ENCODE measurements at places on chromosomes 5 and 9.

DNA sequence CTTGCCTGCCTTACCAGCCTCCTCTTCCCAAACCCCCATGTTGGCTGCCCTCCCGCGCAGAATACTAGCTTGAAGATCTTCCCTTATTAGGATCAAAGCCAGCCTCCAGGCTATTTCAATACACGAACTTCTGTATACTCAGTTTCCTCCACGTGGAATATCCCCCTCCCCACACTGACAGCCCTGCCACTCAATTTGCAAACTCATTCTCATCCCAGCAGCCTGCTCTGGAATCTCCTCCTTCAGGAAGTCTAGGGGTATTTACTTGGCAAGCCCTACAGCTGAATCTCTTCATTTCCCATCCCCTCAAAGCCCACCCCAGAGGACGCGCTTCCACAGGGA is 157.0 kb upstream of the SMIM23 start:
- H3K4me1 ChIP-seq = peaks cover 3% of the 10 kb centered on the region
- no peak for DNase-seq
- H3K36me3 ChIP-seq = no peaks in the 10 kb centered on the region
- H3K27me3 ChIP-seq = peaks cover 31% of the 10 kb centered on the region
- H3K4me3 ChIP-seq = no peak overlapping the region

- H3K4me3 ChIP-seq = no peak overlapping the region
- no peaks in the 10 kb centered on the region for H3K4me1 ChIP-seq
Observed at GRCh38 chr5:32991421-32991815, 280.3 kb downstream of the NPR3 start.

GRCh38 chr5:73606206-73606753 is 19.7 kb upstream of the ARHGEF28 start:
- no peak overlapping the region for H3K4me3 ChIP-seq
- peaks cover 14% of the 10 kb centered on the region for H3K27me3 ChIP-seq
- peaks cover 3% of the 10 kb centered on the region for H3K36me3 ChIP-seq
- H3K27ac ChIP-seq = no peak overlapping the region

DNA sequence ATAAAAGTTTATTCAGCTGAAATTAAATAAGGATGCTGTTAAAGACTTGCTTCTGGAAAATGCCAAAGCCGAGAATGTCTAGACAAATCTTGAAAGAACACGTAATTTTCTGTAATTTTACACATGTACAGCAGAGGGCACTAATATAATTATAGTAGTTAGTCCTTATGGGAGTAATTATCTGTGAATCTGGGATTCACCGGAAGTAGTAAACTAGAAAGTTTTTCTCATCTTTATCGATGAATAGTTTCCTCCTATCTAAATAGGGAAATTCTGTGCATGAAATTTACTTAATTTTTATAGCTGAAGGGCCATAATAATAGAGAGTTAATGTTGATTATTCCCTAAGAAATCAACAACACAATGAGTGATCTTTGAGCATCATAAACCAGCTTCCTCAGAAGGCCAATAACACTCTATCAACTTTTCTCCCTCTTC is 18.4 kb upstream of the CNTLN start:
- no peak for DNase-seq
- no peak overlapping the region for H3K4me3 ChIP-seq
- H3K27ac ChIP-seq = no peak overlapping the region
- no peaks in the 10 kb centered on the region for H3K36me3 ChIP-seq
- H3K4me1 ChIP-seq = no peaks in the 10 kb centered on the region
- peaks cover 3% of the 10 kb centered on the region for H3K27me3 ChIP-seq

DNA sequence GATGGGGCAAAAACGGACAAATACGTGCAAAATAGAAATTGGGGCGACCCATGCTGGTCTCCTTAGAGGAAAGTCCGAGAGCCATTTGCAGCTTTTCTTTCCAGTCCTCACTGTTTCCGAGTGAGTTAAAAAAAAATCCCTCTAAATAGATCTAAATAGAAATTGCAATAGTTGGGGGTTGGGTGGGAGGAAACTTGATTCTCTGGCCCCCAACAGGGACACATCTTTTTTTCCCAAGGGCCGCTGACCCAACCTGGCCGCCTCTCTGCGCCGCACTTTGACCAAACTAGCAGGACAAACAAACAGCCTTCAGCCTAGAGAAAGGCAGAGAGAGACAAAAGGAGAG is 2.8 kb upstream of the NKX2-5 start:
- H3K4me1 ChIP-seq = peaks cover 46% of the 10 kb centered on the region
- peak overlapping the region; percentile 76 for H3K27ac ChIP-seq
- peak overlapping the region; percentile 32 for H3K4me3 ChIP-seq
- DNase-seq = no peak
- no peaks in the 10 kb centered on the region for H3K36me3 ChIP-seq

DNA sequence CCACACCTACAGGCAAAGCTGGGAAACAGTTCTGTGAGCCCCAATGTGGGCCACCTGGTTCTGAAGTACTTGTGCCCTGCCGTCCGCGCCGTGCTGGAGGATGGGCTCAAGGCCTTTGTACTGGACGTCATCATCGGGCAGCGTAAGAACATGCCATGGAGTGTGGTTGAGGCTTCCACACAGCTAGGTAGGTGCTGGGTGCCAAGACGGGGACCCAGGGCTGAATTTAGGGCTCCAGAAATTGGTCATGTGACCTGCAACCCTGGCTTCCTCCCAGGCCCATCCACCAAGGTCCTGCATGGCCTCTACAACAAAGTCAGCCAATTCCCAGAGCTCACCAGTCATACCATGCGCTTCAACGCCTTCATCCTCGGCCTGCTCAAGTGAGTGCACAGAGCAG is 46.9 kb upstream of the TESK1 start:
- no peaks in the 10 kb centered on the region for H3K27me3 ChIP-seq
- H3K4me1 ChIP-seq = peaks cover 8% of the 10 kb centered on the region
- no peak overlapping the region for H3K27ac ChIP-seq
- DNase-seq = no peak

GRCh38 chr5:171783051-171783450 is 2.6 kb upstream of the SMIM23 start:
- peaks cover 17% of the 10 kb centered on the region for H3K27me3 ChIP-seq
- no peak overlapping the region for H3K4me3 ChIP-seq
- DNase-seq = no peak
- no peaks in the 10 kb centered on the region for H3K4me1 ChIP-seq
- H3K27ac ChIP-seq = no peak overlapping the region
- H3K36me3 ChIP-seq = no peaks in the 10 kb centered on the region

GRCh38 chr5:54360089-54360488 is 49.7 kb upstream of the ARL15 start:
- peaks cover 8% of the 10 kb centered on the region for H3K4me1 ChIP-seq
- H3K27me3 ChIP-seq = peaks cover 19% of the 10 kb centered on the region
- no peak overlapping the region for H3K4me3 ChIP-seq
- H3K36me3 ChIP-seq = peaks cover 3% of the 10 kb centered on the region
- no peak for DNase-seq

DNA sequence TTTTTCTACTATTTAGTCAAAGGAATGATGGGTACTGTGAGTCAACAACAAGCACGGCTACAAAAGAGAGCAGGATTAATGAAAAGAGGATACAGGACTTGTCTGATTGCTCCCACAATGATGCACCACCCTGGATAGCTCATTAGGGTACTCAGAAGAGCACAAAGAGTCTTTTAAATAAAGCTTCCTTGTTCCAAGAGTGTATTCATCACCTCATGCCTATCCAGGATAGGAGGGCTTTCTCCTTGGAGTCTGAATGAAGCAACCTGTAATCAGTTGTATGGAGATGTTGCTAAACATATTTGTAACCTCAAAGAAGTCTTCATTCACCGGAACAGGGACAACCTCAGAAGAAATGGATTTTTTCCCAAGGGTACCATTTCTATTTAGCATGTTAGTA is 219.5 kb upstream of the TMEM161B start:
- no peak for DNase-seq
- peaks cover 23% of the 10 kb centered on the region for H3K27me3 ChIP-seq
- no peaks in the 10 kb centered on the region for H3K4me1 ChIP-seq
- H3K27ac ChIP-seq = no peak overlapping the region
- H3K36me3 ChIP-seq = no peaks in the 10 kb centered on the region

DNA sequence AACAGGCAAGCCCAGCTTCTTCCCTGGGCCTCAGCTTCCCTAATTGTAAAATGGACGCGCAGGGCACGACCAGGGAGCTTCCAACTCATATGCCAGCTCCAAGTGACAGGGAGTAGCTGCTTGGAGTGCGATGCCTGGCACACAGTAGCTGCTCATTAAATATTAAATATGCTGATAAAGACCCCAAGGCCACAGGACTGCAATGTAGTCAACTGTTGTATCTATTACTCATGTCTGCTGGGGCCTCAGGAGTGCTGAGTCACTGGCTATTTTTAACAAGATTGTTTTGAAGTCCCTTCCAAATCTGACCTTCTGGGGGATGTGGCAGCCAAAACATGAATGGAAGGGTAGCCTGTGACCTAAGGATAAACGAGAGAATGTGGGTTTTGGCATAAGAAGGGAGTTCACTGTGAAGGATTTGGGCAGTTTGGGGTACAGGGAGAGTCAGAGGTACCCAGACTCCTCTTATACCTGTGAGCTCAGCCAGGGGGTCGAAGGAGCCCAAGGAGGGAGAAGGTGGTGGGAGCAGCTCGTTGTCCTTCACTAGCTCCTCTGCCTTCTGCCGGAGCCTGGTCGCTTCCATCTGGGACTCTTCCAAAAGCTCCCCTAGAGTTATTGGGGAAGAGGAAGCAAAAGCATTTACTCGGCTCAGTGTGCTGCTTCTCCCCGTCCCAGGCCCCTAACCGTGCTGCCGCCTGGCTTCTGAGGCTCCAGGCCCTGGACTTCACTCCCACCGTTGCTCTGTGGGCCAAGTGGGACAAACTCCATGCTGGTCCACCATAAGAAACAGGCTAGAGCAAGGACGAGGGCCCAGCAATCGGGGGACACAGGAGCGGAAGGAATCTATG is 17.5 kb downstream of the TNIP1 start:
- no peaks in the 10 kb centered on the region for H3K27me3 ChIP-seq
- peaks cover 92% of the 10 kb centered on the region for H3K36me3 ChIP-seq

DNA sequence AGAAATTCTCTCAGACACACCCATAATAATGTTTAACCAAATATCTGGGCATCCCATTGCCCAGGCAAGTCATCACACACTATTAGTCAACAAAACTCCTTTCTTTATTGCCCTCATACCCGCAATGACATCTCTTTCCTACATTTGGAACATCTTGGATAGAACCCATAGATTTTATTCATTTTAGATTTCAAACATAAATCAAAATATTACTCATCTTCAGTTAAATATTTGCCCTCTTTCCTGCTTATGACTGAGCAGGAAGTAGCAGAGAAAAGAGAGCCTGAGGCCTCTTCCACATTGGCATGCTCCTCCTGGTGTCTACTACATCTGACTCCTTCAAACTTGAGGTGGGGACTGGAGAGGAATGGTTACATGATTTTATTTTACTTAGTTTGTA is 592.0 kb downstream of the CHSY3 start:
- H3K4me1 ChIP-seq = no peaks in the 10 kb centered on the region
- H3K4me3 ChIP-seq = no peak overlapping the region
- no peaks in the 10 kb centered on the region for H3K27me3 ChIP-seq
- no peaks in the 10 kb centered on the region for H3K36me3 ChIP-seq
- no peak for DNase-seq

- H3K27ac ChIP-seq = no peak overlapping the region
- H3K4me1 ChIP-seq = peaks cover 26% of the 10 kb centered on the region
- H3K27me3 ChIP-seq = no peaks in the 10 kb centered on the region
- no peak for DNase-seq
Observed at GRCh38 chr9:124376329-124376728, 38.9 kb downstream of the PSMB7 start.

GRCh38 chr5:176427971-176428370 is 11.6 kb upstream of the CLTB start:
- peaks cover 7% of the 10 kb centered on the region for H3K27me3 ChIP-seq
- DNase-seq = no peak
- H3K4me1 ChIP-seq = no peaks in the 10 kb centered on the region
- no peak overlapping the region for H3K4me3 ChIP-seq

GRCh38 chr5:78345485-78345884 is 14.9 kb upstream of the SCAMP1 start:
- no peak overlapping the region for H3K4me3 ChIP-seq
- peaks cover 7% of the 10 kb centered on the region for H3K27me3 ChIP-seq
- H3K27ac ChIP-seq = no peak overlapping the region
- DNase-seq = no peak

DNA sequence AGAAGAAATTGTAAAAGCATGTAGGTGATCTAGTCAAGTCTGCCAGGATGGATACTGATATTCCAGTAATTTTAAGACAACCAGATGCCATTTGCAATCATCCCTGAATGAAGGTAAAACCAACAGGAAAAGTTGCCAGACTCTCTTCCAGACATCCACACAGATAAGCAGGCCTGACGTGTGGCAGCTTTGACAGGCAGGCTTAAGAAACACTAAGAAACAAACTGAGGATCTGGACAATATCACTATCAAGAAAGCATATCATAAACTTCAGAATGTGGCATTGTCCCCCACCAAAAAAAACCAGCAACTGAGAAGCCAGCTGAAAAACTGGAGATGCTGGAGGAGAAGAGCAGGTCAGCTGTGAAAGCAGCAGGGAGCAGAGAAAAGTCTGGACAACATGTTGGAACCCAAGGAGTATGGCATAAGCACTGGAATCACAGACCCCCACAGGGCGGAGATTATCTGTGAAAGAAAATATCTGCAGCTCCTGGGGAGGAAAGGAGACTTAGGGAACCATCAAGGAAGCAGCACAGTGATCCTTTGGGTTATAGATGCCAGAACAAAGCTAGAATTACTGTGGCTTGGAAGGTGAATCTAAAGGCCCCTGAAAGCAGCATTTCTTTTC is 307.0 kb downstream of the CWC27 start:
- DNase-seq = no peak
- H3K4me1 ChIP-seq = peaks cover 27% of the 10 kb centered on the region
- no peaks in the 10 kb centered on the region for H3K27me3 ChIP-seq
- H3K27ac ChIP-seq = no peak overlapping the region
- no peaks in the 10 kb centered on the region for H3K36me3 ChIP-seq

- H3K4me1 ChIP-seq = no peaks in the 10 kb centered on the region
- H3K27ac ChIP-seq = no peak overlapping the region
- H3K27me3 ChIP-seq = peaks cover 8% of the 10 kb centered on the region
Observed at GRCh38 chr9:75186767-75187380, 98.6 kb downstream of the OSTF1 start.

- no peak overlapping the region for H3K27ac ChIP-seq
- DNase-seq = no peak
- no peaks in the 10 kb centered on the region for H3K4me1 ChIP-seq
- no peaks in the 10 kb centered on the region for H3K36me3 ChIP-seq
- H3K4me3 ChIP-seq = no peak overlapping the region
Observed at GRCh38 chr9:34310215-34310614, 18.9 kb downstream of the KIF24 start.

GRCh38 chr5:68288707-68289134 is 73.2 kb downstream of the PIK3R1 start:
- H3K27ac ChIP-seq = peak overlapping the region; percentile 62
- peaks cover 17% of the 10 kb centered on the region for H3K36me3 ChIP-seq
- no peak for DNase-seq
- peaks cover 40% of the 10 kb centered on the region for H3K4me1 ChIP-seq
- H3K27me3 ChIP-seq = no peaks in the 10 kb centered on the region
- peak overlapping the region; percentile 83 for H3K4me3 ChIP-seq

- peaks cover 14% of the 10 kb centered on the region for H3K36me3 ChIP-seq
- no peaks in the 10 kb centered on the region for H3K27me3 ChIP-seq
- peaks cover 31% of the 10 kb centered on the region for H3K4me1 ChIP-seq
- no peak overlapping the region for H3K27ac ChIP-seq
- no peak overlapping the region for H3K4me3 ChIP-seq
Observed at GRCh38 chr5:98906756-98907355, 22.0 kb downstream of the CHD1 start.

Measured in stimulated activated naive B cell treated with anti-CD40 and anti-IgM and Interleukin-4, amounts not matched to agents 10 μg/mL and 1 μg/mL and 100 μg/mL, for 72 hours (primary cell).